ENCODE measurements at places on chromosomes 13 and 19. TPM values are rescaled to one million over a fixed set of nuclear protein-coding genes. Genes with fewer than 3 reads are reported as not detected.

GRCh38 chr19:5693195-5694166 is 3.4 kb downstream of the RPL36 start:
- DNase-seq, result no peak

DNA sequence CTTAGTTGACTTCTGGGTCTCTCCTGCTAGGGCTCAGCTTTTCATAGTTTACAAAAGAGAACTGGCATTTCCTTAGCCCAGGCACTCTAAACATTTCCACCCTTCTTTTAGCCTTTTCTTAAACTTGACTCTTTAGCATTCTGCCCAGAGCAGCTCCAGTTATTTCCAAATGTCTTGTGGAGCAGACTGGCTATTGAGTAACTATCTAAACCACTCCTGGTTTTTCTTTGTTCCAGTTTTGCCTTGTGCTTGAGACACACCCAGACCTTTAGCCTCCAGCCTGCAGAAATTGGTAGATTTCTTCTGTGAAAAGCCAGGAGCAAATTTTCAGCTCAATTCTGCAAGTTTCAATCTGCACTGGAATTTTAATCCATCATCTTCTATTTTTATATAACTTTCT is 1813.1 kb downstream of the OLFM4 start:
- DNase-seq, result no peak

DNA sequence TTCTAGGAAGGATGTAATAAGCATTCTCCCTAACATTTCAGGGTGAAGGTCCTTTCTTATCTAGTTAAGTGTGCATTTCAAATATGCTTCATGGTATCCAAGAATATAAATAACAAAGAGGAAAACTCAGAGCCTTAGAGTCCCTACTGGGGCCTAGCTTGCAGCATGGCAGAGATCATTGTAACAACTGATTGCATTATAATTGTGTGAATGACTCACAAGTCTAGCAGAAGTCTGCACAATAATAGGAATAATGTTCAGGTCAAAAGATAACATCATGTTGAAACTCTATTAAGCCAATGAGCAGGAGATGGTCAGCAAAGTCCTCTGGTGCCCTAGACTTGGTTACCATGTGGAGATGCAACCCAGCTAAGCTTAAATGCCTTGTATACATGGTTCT is 3.4 kb downstream of the POSTN start:
- DNase-seq, result peak; percentile 17

GRCh38 chr19:50488389-50489194 is 11.9 kb upstream of the GARIN5A start:
- DNase-seq, result no peak

GRCh38 chr13:85503797-85504196 is 295.4 kb downstream of the SLITRK6 start:
- no peak for DNase-seq

DNA sequence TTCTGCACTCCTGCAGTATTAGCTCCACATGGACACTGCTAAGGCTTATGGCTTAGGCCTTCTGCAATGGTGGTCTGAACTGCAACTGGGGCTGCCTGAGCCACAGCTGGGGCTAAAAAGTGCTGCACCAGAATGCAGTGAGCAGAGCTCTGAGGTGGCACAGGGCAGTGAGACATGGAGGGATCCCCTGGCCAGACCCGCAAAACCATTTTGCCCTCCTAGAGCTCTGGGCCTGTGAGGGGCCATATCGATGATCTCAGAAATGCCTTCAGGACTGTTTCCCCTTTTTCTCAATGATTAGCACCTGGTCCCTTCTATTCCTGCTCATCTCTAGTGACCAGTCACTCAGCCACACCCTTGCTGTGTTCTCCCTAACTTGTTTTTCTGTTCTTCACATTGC is 397.7 kb downstream of the UQCRFS1 start:
- DNase-seq, result no peak

DNA sequence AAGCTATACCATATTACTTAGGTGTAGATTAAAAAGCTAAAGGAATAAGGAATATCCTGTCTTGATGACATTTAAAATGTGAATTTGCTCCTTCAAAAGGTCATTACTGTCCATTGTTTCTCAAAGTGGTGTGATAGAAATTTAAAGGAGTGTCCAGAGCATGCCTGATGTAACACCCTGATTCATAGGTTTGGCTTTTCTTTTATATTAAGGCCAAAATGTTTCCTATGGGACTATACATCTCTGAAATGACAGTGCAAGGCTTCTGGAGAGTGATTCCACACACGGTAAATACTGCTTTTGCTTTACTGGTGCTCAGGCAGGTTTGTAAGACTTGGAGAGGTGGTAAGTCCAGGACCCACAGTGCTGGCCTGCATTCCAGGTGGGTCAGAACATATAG is 289.9 kb downstream of the RFC3 start:
- DNase-seq, result no peak

DNA sequence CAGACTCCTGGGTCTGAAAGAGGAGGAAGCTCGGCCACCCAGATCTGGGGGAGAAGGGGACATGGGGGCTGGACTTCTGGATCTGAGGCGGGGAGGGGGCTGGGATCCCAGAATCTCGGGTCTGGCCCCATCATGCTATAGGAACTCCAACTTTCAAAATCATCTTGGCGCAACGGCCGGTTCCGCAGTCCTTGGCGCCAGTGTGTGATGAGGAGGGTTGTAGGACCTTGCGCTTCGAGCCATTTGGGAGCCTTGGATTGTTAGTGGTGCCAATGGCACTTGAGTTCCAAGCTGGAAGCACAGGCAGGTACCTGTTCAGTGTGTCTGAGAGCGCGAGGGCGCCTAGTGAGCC is 324 bp downstream of the RUVBL2 start:
- no peak for DNase-seq

- DNase-seq, result no peak
These were observed 3.4 kb upstream of the POU4F1 start for GRCh38 chr13:78606471-78607408.

DNA sequence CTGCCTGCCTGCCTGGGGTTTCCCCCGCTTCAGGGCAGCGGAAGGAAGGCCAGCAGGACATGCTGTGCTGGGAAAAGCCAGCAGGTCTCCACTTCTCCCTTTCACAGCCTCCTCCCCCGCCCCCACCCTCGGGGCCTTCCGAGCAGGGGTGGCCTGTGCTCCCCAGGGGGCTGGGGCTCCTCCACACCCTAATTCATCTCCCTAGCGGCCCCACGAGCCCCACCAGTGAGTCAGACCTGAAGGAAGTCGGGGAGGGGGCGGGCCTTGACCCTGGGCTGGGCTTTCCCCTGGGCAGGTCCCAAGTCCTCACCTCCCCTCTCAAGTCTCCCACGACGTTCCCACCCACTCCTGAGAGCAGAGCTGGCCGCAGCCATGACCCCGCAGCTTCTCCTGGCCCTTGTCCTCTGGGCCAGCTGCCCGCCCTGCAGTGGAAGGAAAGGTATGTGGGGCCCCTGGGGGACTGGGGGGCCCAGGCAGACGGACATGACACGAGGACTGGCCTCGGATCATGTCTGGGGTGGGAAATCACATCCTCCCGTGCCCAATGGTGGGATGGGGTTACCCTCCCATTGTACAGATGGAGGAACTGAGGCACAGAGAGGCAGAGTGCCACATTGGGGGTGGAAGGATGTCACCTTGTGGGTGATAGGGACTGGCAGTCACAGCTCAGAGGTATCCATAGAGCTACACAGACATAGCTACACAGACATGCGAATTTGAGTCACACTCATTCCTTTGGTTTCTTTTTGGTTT is at the start of gene EBI3:
Gene EBI3 (plus strand): TSS at position 345 of the 753 bp plus-strand sequence. CDS start 28 bp downstream, at position 373.
- no peak for DNase-seq

DNA sequence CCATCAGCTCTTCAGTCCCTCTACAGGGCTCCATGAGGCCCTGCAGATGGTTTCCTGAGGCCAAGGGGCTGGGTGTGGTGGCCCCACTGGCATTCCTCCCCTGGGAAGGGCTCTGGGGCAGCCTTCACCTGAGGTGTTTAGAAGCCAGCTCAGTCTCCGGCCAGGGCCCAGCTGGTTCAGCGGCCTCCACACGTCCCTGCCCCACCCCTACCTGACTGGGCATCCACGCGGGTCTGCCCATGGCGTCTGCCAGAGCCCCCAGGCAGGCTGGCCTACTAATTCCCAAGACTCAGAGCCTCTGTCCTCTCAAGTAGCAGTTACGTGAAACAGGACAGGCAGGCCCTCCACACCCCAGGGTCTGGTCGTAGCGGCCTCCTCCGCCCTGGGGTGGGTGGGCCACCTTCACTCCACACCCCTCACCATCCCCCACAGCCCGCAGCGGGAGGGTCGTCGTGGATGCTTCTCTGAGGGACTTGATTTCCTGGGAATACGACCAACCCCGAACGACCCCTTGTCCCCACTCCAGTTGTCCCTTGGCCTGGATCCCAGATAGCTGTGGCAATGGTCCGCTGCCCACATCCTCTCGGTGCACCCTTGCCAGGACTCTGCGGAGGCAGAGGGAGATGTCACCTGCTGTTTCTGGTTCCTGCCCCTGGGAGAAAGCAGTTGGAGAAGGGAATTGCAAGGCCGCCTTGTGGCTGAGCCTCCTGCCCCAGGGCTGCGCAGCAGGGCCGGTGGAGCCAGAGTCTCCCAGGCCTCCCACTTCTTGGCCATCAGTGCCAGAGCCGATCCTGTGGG is 24.3 kb downstream of the CAPN12 start:
- no peak for DNase-seq

DNA sequence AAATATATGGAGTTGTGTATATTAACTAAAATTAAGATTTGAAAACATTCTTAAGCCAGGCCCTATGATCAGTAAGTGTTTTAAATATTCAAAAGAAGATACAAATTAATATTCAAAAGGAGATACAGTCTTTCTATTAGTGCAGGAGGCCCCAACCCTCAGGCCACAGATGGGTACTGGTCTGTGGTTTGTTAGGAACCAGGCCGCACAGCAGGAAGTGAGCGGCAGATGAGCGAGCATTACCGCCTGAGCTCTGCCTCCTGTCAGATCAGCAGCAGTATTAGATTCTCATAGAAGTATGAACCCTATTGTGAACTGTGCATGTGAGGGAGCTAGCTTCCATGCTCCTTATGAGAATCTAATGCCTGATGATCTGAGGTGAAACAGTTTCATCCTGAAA is 232.9 kb downstream of the FOXO1 start:
- no peak for DNase-seq

GRCh38 chr13:78239714-78240113 is 321.1 kb upstream of the EDNRB start:
- no peak for DNase-seq

DNA sequence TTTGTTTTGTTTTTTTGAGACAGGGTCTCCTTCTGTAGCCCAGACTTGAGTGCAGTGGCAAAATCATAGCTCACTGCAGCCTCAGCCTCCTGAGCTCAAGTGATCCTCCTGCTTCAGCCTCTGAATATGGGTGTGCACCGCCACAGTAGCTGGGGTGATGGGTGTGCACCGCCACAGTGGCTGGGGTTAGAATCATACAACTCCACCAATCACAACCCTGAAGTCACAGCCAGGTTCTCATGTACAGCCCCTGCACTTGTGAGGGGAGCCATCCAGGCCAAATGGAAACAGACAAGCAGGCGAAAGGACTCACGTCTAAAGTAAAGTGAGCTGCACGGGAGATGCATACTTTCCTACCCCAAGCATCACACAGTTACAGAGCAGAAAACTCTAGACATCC is 63.1 kb upstream of the RANBP3 start:
- no peak for DNase-seq

DNA sequence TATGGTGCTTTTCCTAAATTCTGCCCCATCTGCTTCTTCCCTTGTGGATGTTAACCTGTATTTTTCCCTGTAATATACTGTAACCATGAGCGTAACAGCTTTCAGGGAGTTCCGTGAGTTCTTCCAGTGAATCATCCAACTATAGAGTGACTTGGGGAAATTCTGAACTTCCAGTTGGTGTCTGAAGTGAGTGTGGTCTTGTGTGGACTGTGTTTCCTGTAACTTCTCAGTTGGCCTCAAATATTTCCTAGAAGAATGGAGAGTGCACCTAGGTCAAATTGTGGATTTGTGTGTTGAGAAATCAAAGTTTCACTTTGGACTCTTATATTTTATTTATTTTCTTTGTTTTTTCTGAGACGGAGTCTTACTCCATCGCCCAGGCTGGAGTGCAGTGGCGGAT is 11.0 kb upstream of the ZNF766 start:
- no peak for DNase-seq

Gene MTUS2
- total RNA-seq, result not detected

Gene LYL1
- total RNA-seq, result 45.2 TPM

Gene MCEMP1
- not detected for total RNA-seq

Gene OR7A5
- total RNA-seq, result not detected

Gene KRTDAP
- not detected for total RNA-seq

Gene CD33
- not detected for total RNA-seq

Gene ZNF534
- not detected for total RNA-seq

Gene HPN
- total RNA-seq, result not detected

Gene NLRP4
- total RNA-seq, result not detected
